ENCODE measurements at places on chromosomes 5 and 9.

GRCh38 chr9:33817327-33818166 is 587 bp downstream of the UBE2R2 start:
- DNase-seq, result no peak

GRCh38 chr5:175596761-175597189 is 61.1 kb upstream of the HRH2 start:
- DNase-seq, result no peak

- no peak for DNase-seq
Measured at GRCh38 chr9:77455312-77455927, 192.7 kb downstream of the GNA14 start.

DNA sequence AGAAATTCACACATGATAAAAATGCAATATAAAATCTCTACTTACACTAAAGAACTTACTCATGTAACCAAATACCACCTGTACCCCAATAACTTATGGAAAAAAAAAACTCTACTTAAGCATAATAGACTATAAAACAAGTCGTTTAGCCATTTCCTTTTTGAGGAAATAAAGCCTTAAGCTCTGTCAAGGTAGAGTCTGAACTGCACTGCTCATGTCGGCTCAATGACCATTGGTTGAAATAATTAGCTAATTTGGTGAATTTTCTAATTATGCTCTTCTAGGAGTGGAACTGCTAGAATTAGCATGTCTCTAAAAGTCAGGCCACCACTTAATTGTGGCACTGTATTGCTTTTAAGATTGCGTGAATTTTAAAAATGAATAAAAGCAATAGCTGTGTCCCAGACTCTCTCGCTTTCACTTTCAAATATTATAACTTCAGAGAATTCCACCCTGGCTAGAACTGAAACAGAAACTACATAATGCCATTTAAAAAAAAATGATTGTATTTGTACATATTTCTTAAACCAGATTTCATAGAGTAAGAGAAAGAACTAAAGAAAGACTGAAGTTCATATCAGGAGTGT is 113.0 kb upstream of the PCA3 start:
- DNase-seq, result no peak

- no peak for DNase-seq
Measured at GRCh38 chr5:79416499-79416898, 97.4 kb downstream of the HOMER1 start.

GRCh38 chr5:39541920-39542319 is 117.1 kb upstream of the DAB2 start:
- no peak for DNase-seq

DNA sequence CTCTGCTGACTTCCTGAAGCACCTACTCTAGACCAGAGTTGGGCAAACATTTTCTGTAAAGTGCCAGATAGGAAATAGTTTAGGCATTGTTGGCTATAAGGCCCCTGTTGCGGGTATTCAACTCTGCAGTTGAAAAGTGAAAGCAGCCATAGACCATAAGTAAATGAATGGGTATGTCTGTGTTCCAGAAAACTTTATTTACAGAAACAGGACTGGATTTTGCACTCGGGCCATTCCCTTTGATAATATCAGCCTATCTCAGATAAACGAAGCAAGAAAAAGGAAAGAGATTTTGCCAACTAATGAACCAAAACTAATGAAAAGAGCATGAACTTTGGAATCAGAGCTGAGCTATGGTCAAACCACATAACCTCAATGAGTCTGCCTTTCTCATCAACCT is 184.4 kb downstream of the SAXO1 start:
- DNase-seq, result no peak

GRCh38 chr9:89667726-89668125 is 62.9 kb downstream of the GADD45G start:
- peak; percentile 89 for DNase-seq

- DNase-seq, result no peak
Measured at GRCh38 chr9:71796100-71796767, 27.9 kb upstream of the CEMIP2 start.

DNA sequence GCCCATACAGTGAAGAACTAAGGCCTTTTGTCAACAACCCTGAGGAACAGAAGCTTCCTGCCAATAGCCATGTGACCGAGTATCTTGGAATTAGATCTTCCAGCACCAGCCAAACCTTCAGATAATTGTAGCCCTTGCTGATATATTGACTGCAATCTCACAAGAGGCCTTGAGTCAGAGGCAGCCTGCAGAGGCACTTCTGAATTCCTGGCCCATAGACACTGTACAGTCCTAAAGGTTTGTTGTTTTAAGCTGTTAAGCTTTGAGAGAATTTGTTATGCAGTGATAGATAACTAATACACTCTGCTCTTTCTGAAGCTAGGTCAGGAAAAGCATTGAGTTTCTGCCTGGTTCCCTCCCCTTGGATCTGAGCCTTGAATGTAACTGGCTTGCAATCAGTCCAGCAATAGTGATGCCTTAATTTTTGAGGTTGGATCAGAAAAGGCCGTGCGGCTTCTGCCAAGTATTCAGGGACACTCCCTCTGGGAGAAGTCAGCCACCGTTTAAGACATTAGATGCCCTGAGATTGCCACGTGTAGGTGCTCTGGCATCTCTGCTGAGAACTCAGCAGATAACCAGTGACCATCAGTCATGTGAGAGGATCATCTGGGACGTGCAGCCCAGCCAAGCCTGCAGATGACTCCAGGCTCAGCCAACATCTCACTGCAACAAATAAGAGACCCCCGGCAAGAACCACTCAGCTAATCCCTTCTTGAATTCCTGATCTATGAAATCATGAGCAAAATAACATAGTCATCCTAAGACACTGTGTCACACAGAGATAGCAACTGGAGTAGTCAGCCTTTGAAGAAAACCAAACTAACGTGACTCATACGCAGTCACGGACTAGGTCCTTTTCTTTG is 126.8 kb upstream of the STC2 start:
- no peak for DNase-seq

Measured in LNCaP clone FGC (cell line).